ENCODE measurements at places on chromosomes 5 and 9.
A peak's percentile ranks its signal among the peaks of the same experiment; 100 is the strongest.

GRCh38 chr5:75677607-75678006, 39.6 kb downstream of the POC5 start:
- DNase-seq: no peak

- no peak for DNase-seq
These were observed 71.8 kb downstream of the CAST start for GRCh38 chr5:96733771-96734500.

DNA sequence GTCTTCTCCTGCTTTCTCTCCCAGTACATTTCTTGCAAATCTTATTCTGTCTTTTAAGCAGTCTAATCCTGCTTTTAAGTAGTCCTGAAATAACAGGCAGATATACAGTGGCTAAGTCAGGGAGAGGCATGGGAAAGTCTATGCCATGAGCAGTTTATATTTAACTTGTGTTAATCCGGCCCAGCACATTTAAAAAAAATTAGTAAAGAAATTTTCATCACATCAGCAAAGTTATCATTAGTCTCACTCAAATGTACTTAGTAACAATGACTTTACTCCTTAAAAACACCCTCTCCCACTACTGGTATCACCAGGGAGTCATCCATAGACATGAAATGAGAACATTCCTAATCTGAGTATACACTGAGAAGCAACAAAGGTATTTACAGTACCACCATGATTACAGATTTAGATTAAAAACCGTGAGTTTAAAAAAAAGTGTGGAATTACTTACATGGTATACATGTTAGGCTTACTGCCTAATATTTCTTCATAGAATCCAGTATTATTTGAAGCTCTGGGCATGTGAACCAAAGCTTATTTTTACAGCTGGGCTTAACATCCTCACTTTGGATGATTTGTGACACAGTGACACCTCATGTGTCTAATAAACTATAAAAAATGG, 75.9 kb upstream of the DAB2 start:
- no peak for DNase-seq

- DNase-seq: no peak
These were observed 348.5 kb downstream of the TMEM232 start for GRCh38 chr5:110377943-110378342.

DNA sequence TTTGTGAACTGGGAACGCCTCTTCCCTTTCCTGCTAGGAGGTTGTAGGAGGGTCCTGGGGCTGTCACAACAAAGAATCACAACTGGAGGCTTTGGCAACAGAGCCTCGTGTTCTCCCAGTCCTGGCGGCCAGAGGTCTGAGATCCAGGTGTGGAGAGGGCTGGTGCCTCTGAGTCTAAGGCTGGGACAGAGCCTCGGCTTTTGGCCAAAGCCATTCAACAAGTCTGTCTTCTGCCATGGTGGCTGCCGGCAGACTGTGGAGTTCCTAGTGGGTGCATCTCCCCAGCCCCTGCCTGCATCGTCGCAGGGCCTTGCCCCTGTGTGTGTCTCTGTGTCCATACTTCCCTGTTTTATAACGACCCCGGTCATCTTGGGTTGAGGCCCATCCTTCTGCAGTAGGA, 9.5 kb upstream of the IRX4 start:
- no peak for DNase-seq

DNA sequence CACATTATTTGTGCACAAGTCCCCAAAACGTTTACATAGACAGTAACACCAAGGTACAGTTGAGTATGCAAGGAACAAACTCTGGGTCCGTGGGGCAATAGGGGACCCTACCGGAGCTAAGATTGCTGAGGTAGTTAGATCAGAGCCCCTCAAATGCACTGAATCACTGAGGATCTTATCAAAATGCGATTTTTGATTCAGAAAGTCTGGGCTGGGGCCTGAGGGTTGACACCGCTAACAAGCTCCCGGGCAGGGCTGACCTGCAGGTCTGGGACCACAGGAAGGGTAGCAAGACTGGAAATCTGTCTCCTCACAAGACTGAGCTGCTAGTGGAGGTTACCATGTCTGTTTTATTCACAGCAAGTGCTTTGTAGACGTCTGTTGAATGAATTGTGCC, 1.8 kb upstream of the IL3 start:
- DNase-seq: no peak

- DNase-seq: no peak
These were observed 317.6 kb upstream of the KLF4 start for GRCh38 chr9:107807183-107807582.

- DNase-seq: no peak
These were observed 571.9 kb downstream of the PDE4D start for GRCh38 chr5:59321642-59322041.

- no peak for DNase-seq
These were observed 128.7 kb downstream of the NIPBL start for GRCh38 chr5:37005252-37005651.

GRCh38 chr5:168578538-168579487, at the start of gene PANK3:
Gene PANK3 (minus strand): TSS chr5:168579368. CDS start chr5:168579283, 85 bp downstream.
- peak; percentile 71 for DNase-seq

DNA sequence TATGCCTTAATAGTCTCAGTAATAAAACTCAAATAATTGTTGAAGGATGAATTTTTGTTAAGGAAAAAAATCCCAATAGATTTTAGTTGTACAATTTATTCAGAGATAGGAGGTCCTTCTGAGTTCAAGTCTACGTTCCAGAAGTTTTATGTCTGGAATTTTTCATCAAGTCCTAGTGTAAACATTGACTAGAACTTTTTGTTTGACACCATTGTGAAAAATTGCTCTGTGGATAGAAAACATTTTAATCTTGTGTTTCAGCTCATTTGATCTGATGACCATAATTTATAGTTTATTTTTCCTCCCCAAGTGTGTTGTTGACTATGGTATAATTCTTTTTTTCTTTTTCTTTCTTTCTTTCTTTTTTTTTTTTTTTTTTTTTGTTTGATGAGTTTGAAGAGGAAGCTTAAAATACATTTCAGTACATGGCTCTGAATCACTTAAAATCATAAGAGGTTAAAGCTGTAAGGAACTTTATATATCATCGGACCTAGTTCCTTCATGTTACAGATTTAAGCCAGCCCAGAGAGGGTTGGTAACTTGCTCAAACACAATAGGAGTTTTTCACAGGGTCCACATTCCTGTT, 20.7 kb downstream of the ITGA1 start:
- no peak for DNase-seq

DNA sequence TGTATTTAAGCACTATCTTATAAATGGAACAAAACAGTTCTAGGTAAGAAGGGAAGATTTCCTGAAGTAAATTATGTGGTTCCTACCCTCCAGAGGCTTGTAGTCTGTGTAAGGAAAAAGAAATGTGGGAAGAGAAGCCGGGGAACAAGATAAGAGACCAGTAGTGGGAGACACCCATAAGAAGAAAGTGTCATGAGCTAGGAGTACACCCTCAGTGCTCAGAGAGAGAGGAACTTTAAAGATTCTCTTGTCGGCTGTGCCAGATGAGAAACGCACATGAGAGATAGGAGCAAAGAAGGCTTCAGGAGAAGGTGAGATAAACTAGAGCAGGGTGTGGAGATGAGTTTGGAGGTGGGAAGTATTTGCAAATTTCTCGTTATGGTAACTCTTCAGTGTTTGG, 18.1 kb downstream of the SLC36A1 start:
- no peak for DNase-seq

- peak; percentile 21 for DNase-seq
These were observed 36.5 kb downstream of the CFAP95 start for GRCh38 chr9:69857131-69857530.

GRCh38 chr9:90459321-90459720, 183.3 kb downstream of the DIRAS2 start:
- DNase-seq: no peak

GRCh38 chr9:137163365-137163715, 6.5 kb downstream of the LRRC26 start:
- no peak for DNase-seq

GRCh38 chr5:113047234-113047633, 70.6 kb downstream of the DCP2 start:
- peak; percentile 28 for DNase-seq

GRCh38 chr5:71829206-71829605, 110.1 kb downstream of the CARTPT start:
- no peak for DNase-seq

- no peak for DNase-seq
These were observed 60.8 kb downstream of the HINT1 start for GRCh38 chr5:131104169-131104808.

DNA sequence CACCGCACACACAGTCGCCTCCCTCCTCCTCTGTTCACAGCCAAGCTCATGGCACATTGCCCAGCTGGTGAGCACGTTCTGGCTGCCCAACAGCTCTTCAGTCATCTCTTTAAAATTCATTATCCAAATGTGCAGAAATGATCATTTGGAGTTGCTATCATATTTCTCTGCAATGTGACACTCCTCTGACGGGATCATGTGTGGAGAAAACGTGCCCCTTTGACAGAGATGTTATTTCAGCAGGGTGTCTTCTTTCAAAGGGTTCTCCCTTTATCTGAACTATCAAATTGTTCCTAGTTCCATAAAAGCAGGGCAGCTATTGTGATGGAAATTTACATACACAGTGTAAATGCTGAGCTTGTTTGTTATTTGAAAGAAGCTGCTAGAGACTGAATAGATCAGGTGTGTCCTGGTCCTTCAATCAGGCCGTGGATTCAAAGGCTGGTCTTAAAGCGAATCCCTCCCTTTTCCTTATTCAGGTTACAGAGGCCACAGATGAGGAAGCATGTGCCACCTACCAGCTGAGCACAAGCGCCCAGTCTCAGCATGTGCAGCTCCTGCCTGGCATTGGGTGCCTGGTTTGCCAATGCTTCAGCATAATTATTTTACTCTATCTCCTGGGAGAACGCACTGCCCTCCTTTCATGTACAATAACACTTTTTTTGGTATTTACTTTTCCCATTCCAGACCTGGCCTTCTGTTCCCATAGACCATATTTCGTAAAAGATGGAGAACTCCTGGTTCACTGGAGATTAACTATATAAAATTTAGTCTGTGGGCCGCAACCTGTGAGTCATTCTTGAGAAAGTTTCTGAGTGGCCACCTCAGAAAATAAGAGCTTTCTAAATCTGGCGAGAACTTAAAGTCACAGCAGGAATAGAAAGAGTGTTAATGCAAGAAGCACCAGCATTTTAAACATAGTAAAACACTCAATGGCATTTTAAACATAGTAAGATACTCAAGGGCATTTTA, 433.7 kb downstream of the ENC1 start:
- DNase-seq: no peak

GRCh38 chr9:126211441-126212074, 115.1 kb upstream of the MVB12B start:
- DNase-seq: no peak

DNA sequence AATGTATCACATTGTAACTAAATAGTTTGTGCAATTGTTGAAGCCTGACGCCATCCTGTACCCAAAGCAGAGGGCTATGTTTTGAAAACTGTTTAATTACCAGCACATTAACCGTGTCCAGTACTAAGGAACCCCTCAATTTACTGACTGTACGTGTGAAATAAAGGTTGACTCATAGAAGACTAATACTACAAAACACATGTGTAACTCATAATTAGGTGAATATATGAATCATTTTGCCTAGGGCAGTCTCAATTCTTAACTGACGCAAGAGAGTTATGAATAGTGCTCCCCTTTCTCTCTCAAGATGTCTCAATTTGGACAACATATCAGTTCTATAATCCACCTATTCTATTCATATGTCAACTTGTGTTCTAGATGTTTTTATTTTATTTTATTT, 558.4 kb downstream of the PRDM9 start:
- no peak for DNase-seq

DNA sequence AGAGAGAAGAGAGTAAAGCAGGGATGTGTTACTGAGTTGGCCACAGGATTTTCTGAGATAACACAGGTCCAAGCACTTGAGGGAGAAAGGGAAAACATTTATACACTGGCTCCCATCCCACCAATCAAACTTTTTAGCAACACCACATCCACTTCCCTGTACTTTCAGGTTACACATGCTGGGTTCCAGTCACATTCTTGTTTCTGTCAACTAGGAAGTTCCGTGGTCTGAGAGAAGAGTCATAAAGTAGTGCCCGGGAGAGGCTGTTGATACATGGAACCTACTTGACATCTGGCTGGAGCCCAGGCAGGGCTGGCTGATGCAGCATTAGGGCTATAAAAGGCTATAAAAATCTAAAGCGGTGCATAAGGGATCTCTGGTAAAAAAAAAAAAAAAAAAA, 473.9 kb upstream of the COX7C start:
- no peak for DNase-seq

- no peak for DNase-seq
These were observed 158.0 kb downstream of the SEMA5A start for GRCh38 chr5:9387879-9388278.

DNA sequence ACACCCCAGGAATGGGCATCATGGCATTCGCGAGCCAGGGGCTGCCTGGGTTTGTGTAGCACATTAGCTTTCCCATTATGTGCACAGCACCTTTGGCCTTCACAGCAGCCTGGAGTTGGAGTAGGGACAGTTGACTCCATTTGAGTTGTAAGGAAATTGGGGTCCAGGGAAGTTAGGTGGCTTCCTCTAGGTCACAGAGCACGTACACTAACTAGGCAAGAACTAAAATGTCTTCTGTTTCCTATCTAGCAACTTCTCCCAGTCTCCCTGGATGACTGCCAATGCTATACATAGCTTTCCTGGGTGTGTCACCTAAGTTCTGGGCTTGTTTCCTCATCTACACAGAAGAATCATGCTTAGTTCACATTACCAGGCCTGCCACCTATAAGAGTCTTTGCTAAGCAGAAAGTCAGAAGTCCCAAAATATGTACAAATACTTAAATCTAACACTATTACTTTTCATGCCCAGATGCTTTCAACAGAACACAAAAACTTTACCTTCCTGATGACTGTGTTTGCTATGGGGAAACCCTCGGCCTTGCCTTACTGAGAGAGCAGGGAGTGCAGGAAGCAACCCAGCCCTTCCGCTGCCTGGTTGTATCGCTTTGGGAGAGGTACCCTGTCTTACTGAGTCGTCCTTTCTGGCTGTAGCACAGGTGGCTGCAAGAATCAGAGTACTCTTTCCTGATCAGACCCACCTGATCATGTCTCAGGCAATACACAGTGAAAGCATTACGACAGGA, 12.0 kb downstream of the MACROH2A1 start:
- peak; percentile 75 for DNase-seq

GRCh38 chr5:111954516-111955395, 197.8 kb upstream of the NREP start:
- no peak for DNase-seq

DNA sequence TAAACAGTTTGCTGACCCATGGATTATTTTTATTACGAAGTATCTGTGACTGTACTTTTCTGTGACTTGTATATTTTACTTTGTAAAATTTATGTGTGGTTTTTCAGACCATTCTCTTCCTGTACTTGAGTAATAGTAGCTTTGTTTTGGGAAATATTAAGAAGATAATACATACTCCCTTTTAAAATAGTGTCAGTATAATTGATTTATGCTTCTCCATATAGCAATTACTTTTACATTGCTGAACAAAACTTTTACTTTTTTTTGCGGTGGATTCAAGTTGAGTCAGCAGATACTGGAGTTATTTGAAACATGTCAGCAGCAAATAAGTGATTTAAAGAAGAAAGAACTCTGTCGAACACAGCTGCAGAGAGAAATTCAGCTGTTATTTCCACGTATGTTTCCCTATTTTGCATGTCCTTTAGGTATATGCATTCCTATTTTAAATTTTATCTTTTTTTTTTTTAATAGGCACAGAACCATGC, 28.4 kb downstream of the TENT2 start:
- no peak for DNase-seq

All from H54 (cell line).